Glutamatergic neuron (in vitro differentiated cells): ENCODE measurements at places on chromosomes 5 and 9. TPM values are rescaled to one million over a fixed set of nuclear protein-coding genes. Genes with fewer than 3 reads are reported as not detected.

DNA sequence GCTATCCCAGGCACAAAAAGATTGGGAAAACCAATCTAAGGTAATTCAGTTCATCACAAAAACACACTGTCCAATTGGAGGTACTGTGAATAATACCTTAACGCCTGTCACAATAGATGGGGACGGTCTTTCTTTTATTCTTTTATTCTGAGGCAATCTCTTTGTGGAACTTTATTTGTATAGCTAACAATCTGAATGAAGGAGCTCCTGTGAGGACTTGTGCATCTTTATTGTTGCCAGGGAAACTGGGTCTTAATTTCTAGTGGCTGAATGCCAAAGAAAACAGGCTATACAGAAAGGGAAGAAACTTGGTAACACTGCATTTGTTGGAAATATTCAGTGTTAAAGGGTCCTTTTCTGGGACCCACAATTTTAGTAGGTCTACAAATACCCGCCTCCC is 546.9 kb upstream of the C9orf72 start:
- H3K27ac ChIP-seq = no peak overlapping the region
- peaks cover 2% of the 10 kb centered on the region for H3K27me3 ChIP-seq
- H3K36me3 ChIP-seq = no peaks in the 10 kb centered on the region
- H3K4me3 ChIP-seq = no peak overlapping the region
- H3K4me1 ChIP-seq = peaks cover 6% of the 10 kb centered on the region
- DNase-seq = no peak

Gene MARCHF3
- total RNA-seq = 5.7 TPM

Gene ISL1
- total RNA-seq = 152 TPM

- DNase-seq = no peak
- H3K36me3 ChIP-seq = peaks cover 15% of the 10 kb centered on the region
Measured at GRCh38 chr9:77284616-77285015, 107.3 kb downstream of the VPS13A start.

DNA sequence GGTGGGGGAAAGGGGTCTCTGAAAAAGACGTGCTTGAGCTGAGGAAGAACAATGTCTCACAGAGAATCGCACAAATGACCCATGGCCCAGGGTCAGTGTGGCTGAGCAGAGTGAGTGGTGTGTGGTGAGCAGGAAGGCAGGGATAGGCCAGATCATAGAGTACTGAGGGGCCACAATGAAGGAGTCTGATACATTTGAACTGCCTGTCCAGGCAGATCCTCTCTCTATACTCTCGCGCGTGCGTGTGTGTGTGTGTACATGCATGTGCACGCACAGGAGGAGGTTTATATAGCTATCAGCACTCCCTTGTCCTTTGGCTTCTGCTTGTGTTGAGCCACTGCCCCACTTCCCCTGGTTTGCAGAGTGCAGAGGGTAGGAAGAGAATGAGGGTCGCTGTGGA is 294.0 kb downstream of the ZNF608 start:
- DNase-seq = no peak
- peaks cover 6% of the 10 kb centered on the region for H3K36me3 ChIP-seq
- no peaks in the 10 kb centered on the region for H3K27me3 ChIP-seq
- H3K4me3 ChIP-seq = no peak overlapping the region
- peaks cover 17% of the 10 kb centered on the region for H3K4me1 ChIP-seq

DNA sequence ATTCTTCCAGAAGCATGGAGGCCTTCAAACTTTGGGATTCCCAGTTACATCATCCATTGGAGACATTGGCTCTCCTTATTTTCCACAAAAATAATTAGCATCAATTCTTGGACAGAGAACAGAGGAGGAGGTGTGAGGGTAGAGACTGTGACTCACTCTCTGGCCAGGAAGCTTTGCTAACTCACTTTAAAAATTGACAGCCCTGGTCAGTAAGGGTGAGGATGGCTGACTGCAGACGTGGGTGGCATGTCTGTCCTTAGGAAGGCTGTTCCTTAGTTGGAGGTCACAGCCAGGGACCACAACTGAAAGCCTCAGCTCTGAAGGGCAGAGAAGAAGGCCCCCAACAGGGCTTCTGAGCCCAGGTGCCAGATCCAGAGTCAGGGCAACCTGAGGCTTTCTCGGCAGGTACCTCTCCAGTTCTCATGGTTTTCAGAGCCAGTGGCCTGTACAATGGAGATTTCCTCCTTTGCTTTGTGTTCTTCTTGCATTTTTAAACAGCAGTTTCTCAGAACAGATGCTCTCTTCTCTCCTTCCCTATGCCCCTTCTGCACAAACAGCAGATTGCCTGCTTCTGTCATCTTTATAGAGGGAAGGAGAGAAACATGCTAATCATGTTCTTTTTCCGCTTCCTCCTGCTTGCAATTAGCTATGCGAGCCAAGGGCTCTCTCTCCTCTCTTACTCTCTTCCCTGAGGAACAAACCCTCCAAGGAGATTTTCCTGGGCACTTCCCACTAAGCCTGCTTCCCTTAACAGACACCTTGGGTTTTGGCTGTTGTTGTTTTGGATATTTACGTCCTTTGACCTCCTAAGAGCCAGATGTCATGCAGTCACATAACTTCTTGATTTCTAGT is 92.5 kb upstream of the ZNF366 start:
- no peak overlapping the region for H3K27ac ChIP-seq
- peaks cover 21% of the 10 kb centered on the region for H3K4me1 ChIP-seq
- H3K27me3 ChIP-seq = no peaks in the 10 kb centered on the region
- peak overlapping the region; percentile 16 for H3K4me3 ChIP-seq

DNA sequence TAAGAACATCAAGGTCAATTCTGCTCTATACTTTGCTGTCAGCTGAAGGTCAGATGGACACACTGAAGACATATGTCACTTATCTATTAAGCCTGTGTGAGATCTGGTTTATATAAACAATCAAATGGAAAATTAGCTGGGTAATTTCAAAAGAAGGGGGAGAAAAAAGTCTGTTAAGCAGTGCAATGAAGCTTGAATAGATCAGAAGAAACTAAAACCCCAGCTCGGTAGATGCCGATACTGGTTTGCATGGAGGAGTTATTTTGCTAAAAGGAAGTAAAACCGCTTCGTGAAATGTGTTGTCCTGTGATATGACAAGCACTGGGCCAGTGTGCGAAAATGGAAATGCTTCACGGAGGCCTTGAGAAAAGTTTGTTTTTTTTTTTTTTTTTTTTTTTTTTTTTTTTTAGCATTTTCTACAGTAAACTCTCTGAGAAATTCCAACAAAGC is 148.8 kb downstream of the MEF2C start:
- H3K4me1 ChIP-seq = peaks cover 33% of the 10 kb centered on the region
- DNase-seq = no peak
- H3K36me3 ChIP-seq = no peaks in the 10 kb centered on the region
- H3K27me3 ChIP-seq = no peaks in the 10 kb centered on the region
- no peak overlapping the region for H3K27ac ChIP-seq
- H3K4me3 ChIP-seq = no peak overlapping the region

DNA sequence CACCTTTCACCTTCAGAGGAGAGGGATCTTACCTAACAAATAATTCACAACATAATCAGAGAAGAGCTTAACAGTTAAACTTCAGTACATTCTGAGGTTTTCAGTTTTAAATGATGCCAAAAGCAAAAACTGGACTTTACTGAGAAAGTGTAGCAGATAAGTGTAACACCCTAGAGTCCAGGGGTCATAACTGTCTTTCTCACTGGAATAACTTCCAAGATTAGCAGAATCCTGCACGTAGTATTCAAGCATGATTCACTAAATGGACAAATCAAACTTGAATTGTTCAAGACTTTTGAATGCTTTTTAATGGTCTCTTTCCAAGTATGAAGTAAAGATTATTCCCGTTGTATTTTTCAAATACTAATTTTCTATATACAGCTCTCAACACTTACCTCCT is 180.1 kb upstream of the NREP start:
- H3K4me1 ChIP-seq = no peaks in the 10 kb centered on the region
- no peak overlapping the region for H3K4me3 ChIP-seq
- no peaks in the 10 kb centered on the region for H3K27me3 ChIP-seq
- H3K36me3 ChIP-seq = no peaks in the 10 kb centered on the region
- DNase-seq = no peak
- no peak overlapping the region for H3K27ac ChIP-seq

GRCh38 chr5:82799361-82800077 is 277.7 kb downstream of the TMEM167A start:
- no peaks in the 10 kb centered on the region for H3K36me3 ChIP-seq
- no peak overlapping the region for H3K27ac ChIP-seq
- no peaks in the 10 kb centered on the region for H3K27me3 ChIP-seq
- DNase-seq = no peak
- peaks cover 5% of the 10 kb centered on the region for H3K4me1 ChIP-seq

GRCh38 chr5:142323480-142324135 is 1.2 kb downstream of the SPRY4 start:
- peak overlapping the region; percentile 62 for H3K27ac ChIP-seq
- DNase-seq = no peak
- no peaks in the 10 kb centered on the region for H3K36me3 ChIP-seq
- H3K4me1 ChIP-seq = peaks cover 60% of the 10 kb centered on the region
- peak overlapping the region; percentile 86 for H3K4me3 ChIP-seq

- no peak overlapping the region for H3K27ac ChIP-seq
- H3K4me1 ChIP-seq = no peaks in the 10 kb centered on the region
- H3K4me3 ChIP-seq = no peak overlapping the region
- H3K27me3 ChIP-seq = no peaks in the 10 kb centered on the region
- peaks cover 3% of the 10 kb centered on the region for H3K36me3 ChIP-seq
- DNase-seq = no peak
Measured at GRCh38 chr5:97089149-97089801, 53.1 kb downstream of the LIX1 start.

Gene AGXT2
- not detected for total RNA-seq

- no peaks in the 10 kb centered on the region for H3K36me3 ChIP-seq
- no peak overlapping the region for H3K27ac ChIP-seq
- H3K27me3 ChIP-seq = peaks cover 6% of the 10 kb centered on the region
- peaks cover 8% of the 10 kb centered on the region for H3K4me1 ChIP-seq
- DNase-seq = no peak
Measured at GRCh38 chr5:36147681-36148080, 4.0 kb downstream of the LMBRD2 start.

Gene RANBP17
- total RNA-seq = 25.7 TPM

- H3K36me3 ChIP-seq = peaks cover 5% of the 10 kb centered on the region
- peaks cover 9% of the 10 kb centered on the region for H3K4me1 ChIP-seq
- peaks cover 5% of the 10 kb centered on the region for H3K27me3 ChIP-seq
Measured at GRCh38 chr5:135010502-135011354, 23.3 kb downstream of the PITX1 start.

GRCh38 chr5:159802661-159803060 is 113.6 kb upstream of the ADRA1B start:
- H3K4me1 ChIP-seq = no peaks in the 10 kb centered on the region
- H3K27me3 ChIP-seq = no peaks in the 10 kb centered on the region
- H3K27ac ChIP-seq = no peak overlapping the region
- no peak overlapping the region for H3K4me3 ChIP-seq
- H3K36me3 ChIP-seq = no peaks in the 10 kb centered on the region
- no peak for DNase-seq

DNA sequence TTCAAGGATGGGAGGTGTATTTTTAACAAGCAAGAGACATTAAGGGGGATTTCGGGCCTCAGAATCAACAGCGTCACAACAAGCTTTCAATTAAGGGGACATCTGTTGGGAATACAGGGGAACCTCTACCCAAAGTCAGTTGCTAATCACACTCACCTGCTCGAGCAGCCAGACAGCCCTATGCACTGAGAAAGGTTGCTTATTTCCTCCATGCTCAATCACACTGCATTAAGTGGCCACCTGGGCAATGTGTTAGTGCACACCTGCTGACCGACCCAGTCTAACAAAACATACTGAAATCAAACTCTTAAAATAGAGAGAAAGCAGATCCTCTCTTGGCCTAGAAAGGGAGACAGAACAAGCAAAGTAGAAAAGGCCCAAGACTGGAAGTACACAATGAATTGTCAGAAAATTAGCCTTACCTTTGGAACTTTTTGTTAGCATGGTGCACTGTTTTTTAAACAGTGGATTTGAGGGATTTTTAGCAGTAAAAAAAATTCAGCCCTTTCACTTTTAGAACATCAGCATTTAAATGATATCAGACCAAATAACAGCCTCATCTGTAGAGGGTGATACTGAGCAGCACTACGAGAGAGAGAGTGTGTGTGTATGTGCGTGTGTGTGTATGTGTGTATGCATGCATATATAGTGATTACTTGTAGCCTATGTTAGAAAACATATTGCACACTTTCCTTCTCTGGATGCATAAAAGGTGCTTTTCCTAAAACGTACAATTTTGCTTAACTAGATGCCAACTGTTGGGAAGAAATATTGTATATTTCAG is 1118.6 kb upstream of the DMAC1 start:
- H3K27me3 ChIP-seq = peaks cover 3% of the 10 kb centered on the region
- H3K4me1 ChIP-seq = no peaks in the 10 kb centered on the region
- no peaks in the 10 kb centered on the region for H3K36me3 ChIP-seq
- no peak overlapping the region for H3K27ac ChIP-seq
- no peak for DNase-seq

DNA sequence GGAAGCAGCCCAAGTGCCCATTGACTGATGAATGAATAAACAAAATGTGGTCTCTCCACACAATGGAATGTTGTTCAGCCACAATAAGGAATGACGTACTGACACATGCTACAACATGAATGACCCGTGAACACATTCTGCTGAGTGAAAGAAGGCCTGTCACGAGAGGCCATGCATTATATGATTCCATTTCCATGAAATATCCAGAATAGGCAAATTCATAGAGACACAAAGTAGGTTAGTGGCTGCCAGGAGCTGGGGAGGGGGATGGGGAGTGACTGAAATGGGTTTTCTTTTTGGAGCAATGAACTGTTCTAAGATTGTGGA is 41.4 kb downstream of the BICD2 start:
- H3K4me3 ChIP-seq = no peak overlapping the region
- DNase-seq = no peak
- H3K27ac ChIP-seq = peak overlapping the region; percentile 59

Gene PCDHGB4
- total RNA-seq = 40.8 TPM

Gene HTR4
- not detected for total RNA-seq

- no peak overlapping the region for H3K4me3 ChIP-seq
- H3K36me3 ChIP-seq = no peaks in the 10 kb centered on the region
- H3K27ac ChIP-seq = no peak overlapping the region
- no peaks in the 10 kb centered on the region for H3K4me1 ChIP-seq
- DNase-seq = no peak
Measured at GRCh38 chr9:106596984-106597383, 266.0 kb upstream of the ZNF462 start.

Gene PCDHB7
- 3.4 TPM for total RNA-seq

GRCh38 chr9:113556877-113557593 is 93.5 kb downstream of the RGS3 start:
- peaks cover 2% of the 10 kb centered on the region for H3K27me3 ChIP-seq
- no peaks in the 10 kb centered on the region for H3K36me3 ChIP-seq
- no peak for DNase-seq
- no peaks in the 10 kb centered on the region for H3K4me1 ChIP-seq
- no peak overlapping the region for H3K4me3 ChIP-seq

GRCh38 chr5:132677682-132678400 is 4.1 kb downstream of the IL4 start:
- H3K36me3 ChIP-seq = peaks cover 16% of the 10 kb centered on the region
- peak; percentile 46 for DNase-seq
- H3K4me3 ChIP-seq = peak overlapping the region; percentile 84
- peak overlapping the region; percentile 89 for H3K27ac ChIP-seq
- H3K4me1 ChIP-seq = peaks cover 28% of the 10 kb centered on the region

Gene PTPN3
- total RNA-seq = 1.6 TPM
